Right hindlimb (tissue), 1 donor: ENCODE measurements at places on chromosomes 7 and 10.

- DNase-seq = no peak
Measured at GRCh38 chr7:80231707-80232106, 97.1 kb downstream of the GNAI1 start.

DNA sequence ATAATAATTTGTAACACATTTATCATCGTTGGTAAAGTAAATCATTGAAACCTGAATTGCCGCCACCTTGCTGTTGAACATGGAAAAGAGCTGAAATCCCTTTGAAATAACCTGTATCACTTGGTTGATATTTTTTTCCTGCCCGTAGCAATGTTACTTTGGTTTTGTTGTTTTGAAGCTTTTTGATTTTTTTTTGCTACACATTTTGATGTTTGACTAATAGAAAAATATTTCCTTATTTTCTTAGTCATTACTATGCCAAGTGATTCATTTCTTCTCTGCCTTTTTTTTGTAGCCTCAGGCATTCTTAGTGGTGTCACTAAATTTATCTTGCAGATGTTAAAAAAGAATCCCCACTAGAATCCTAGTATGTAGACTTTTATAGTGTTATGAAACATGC lies 235.1 kb upstream of the MEOX2 start:
- DNase-seq = no peak

- no peak for DNase-seq
Measured at GRCh38 chr10:6431861-6432260, 148.2 kb downstream of the PRKCQ start.

GRCh38 chr10:102280397-102281101 lies 35.2 kb downstream of the GBF1 start:
- DNase-seq = peak; percentile 87

DNA sequence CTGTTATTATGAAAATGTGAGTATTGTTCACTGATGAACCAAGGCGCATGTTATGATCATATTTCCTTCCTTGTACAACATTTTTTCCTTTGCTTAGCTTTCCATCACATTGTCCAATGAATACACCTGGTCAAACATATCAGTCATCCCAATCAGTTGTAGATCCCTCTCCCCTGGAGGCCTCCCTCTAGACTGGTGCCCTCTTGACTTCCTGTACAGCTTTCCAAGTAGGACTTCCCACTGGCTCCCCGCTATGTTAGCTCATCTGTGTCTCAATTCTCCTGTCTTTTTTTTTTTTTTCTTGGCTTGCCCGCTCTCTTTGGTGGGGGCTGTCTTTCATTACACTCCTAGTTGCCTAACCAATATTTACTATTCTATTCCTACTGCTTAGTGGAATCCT lies 214.2 kb upstream of the NPY start:
- DNase-seq = no peak

- no peak for DNase-seq
Measured at GRCh38 chr7:123797673-123798531, 47.1 kb upstream of the HYAL4 start.

DNA sequence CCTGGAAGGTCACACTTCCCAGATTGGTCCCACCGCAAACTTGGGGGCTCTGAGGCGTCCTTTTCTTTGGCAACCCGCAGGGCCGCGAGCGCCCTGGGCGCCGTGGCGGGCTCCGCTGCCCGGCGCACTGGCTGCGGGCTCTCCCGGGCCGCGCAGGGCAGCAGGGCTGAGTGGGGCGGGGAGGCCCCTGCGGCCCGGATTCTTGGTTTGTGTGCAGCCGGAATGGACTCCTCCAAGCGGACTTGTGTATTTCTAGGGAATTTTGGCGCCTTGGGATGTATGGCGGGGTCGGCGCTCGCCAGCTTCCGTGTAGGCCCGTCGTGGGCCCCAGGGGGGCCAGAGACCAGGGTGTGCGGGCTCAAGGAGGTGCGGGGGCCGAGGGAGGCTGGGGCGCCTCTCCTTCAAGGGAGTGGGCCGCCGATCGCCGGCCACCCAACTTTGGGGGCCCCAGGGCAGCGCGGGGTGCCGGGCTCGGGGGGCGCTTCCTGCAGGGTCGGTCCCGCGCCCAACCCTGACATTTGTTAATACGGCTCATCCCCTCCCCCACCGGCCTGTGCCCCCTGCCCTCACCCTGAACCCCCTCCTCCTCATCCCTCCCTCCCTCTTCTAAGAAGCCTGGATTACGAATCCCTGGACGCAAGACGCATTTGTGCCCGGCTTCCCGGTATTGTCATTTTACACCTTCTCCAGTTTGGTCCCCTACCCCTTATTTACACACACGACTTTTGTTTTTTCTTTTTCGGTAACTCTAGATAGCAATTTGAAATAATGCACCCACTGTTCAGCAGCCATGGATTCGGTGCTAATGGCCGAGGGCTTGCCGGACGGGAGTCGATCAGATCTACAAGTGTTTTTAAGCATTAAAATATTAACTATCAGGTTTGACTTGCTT lies 2.5 kb downstream of the TCF7L2 start:
- DNase-seq = no peak

DNA sequence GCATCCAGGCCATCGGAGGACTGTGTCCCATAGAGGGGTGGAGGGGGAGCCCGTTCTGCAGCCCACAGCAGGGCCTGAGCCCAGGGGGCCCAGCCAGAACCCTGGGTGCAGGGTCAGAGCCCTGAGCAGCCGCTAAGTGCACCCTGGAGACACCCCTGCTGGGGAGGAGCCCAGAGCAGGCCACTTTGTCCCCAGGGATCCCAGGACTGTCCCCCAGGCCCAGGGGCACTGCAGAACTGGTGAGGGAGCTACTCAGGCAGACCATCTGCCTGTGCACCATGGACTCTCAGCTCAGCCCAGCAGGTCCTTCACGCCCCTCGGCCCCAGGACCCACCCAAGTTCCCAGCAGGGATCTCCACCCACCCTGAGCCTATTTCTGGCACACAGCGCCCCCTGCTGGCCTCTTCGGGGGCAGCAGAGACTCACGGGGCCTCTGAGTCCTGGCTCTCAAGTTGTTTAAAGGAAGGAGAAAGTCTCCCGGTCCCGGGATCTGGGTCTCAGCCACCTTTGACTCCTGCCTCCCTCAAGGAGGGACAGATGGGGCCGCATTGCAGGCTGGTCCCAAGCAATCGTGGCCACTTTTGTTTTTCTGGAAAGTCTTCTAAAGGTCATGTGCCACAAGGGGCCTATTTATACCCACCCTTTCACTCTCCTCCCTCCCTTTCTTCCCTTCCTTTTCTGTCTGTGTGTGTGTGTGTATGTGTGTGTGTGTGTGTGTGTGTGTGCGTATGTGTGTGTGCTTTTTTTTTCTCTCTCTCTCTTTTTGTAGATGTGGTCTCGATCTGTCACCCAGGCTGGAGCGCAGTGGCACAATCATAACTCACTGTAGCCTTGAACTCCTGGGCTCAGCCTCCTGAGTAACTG lies 90.3 kb downstream of the MYL10 start:
- peak; percentile 71 for DNase-seq

- no peak for DNase-seq
Measured at GRCh38 chr10:62769574-62770242, 34.8 kb upstream of the ADO start.

GRCh38 chr10:130493021-130493420 lies 356.8 kb downstream of the GLRX3 start:
- DNase-seq = no peak

DNA sequence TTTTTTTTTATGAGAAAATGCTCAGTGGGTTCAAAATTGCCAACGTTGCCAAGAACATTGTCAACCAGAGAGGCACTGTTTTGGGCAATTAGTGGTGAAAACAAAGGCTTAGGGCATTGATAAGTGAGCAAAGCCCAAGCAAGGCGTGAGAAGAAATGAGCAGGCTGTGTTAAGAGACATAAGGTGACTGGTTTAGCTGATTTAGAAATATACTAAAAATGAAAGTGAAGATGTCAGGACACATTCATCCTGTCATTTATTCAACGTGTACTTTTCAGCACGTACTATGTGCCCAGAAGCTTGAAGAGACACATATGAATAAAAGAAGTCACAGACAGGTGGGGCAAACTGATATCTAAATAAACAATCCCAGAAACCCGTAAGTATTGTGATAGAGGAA lies 31.8 kb downstream of the AOAH start:
- no peak for DNase-seq

GRCh38 chr10:4541292-4541691 lies 284.7 kb upstream of the AKR1E2 start:
- no peak for DNase-seq

DNA sequence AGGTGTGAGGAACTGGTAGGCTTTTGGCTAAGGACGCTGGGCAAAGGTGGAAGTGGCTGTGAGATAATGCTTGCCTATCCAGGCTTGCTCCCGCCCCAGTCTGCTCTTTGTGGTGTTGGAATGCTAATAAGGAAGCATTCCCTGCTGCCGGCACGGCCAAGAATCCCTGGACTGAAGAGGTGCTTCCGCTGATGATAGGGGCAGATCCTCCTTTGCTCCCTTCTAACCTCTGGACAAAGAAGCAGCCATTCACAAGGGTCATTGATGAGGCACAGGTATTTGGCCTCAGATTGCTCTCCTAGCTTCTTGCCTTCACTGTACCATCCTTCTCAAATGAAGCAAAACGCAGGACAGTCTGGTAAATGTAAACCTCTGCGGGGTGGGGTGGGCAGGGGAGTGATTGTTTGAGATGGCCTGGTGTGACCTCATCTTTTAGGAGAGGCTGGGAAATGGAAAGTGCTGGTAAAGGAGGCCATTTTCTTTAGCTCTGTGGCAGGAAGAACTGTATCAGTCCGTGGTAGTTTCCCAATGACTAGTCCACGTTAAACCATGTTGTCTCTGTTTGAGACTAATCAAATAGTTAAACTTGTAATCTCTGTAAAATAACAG lies 1.7 kb downstream of the PGAM1 start:
- no peak for DNase-seq

DNA sequence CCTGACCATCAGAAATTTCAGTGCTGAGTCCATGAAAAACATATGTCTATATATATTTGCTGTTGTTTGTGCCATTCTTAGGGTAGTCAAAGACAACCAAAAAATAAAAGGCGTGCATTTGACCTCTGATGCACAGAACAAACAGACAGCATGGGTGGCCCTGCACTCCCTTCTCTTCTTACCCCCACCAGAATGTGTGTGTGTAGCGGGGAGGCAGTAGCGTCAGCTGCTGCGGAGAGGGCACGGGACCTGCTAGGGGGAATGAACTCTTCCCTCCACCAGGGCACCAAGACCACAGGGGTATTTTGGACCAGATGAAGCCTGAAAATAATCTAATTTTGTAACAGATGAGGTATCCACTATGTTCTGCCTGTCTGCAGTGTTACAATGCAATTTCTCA lies 277.7 kb upstream of the ZNF32 start:
- DNase-seq = peak; percentile 15

- DNase-seq = no peak
Measured at GRCh38 chr10:7218968-7219367, 191.9 kb downstream of the SFMBT2 start.

GRCh38 chr7:45161842-45162241 lies 4.3 kb downstream of the RAMP3 start:
- peak; percentile 12 for DNase-seq

- DNase-seq = no peak
Measured at GRCh38 chr10:493391-494148, 195.9 kb downstream of the DIP2C start.

GRCh38 chr10:57338823-57339558 lies 928.7 kb downstream of the IPMK start:
- no peak for DNase-seq

DNA sequence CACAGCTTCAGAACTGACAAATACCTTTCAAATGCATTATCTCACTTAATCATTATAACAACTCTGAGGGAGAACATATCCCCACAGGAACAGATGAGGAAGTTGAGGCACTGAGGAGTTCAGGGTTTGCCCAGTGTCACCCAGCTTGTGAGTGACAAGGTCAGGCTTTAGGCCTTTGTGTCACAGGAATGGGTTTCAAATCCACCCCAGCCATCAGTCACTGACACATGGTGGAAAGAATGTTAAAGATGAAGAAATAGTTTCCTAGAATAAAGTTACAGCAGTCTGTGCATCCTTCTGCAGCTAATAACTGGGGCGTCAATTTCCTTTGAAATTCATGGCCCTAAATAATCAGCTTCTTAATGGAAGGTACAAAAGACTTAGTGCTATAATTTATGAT lies 37.8 kb downstream of the SGCE start:
- DNase-seq = no peak

DNA sequence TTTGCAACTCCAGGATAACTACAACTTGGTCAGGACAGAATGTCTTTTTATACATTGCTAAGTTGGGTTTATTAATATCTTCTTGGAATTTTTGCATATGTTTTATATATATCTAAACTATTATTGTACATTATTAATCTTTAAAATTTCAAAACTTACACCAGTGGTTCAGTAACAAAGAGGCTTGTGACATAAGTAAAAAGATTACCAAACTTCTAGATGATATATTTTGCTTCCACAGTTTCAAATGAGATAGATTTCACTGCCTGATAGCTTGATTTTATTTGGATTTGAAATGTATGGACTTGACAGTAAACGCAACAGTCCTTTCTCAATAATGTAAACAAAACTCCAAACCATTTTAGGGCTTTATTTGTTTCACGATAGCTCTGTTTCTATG lies 701.2 kb upstream of the IGFBP3 start:
- no peak for DNase-seq

DNA sequence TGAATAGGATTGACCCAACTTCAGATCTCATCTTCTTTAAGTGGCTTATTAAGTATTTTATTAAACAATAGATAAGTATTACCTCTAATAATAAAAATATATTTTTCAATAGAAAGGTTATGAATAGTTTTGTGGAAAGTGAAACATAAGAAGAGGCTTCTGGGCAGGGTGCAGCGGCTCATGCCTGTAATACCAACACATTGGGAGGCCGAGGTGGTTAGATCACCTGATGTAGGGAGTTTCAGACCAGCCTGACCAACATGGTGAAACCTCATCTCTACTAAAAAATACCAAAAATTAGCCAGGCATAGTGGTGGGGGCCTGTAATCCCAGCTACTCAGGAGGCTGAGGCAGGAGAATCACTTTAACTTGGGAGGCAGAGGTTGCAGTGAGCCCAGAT lies 26.5 kb downstream of the GPR85 start:
- no peak for DNase-seq

GRCh38 chr10:56653289-56653688 lies 292.2 kb upstream of the ZWINT start:
- DNase-seq = no peak

DNA sequence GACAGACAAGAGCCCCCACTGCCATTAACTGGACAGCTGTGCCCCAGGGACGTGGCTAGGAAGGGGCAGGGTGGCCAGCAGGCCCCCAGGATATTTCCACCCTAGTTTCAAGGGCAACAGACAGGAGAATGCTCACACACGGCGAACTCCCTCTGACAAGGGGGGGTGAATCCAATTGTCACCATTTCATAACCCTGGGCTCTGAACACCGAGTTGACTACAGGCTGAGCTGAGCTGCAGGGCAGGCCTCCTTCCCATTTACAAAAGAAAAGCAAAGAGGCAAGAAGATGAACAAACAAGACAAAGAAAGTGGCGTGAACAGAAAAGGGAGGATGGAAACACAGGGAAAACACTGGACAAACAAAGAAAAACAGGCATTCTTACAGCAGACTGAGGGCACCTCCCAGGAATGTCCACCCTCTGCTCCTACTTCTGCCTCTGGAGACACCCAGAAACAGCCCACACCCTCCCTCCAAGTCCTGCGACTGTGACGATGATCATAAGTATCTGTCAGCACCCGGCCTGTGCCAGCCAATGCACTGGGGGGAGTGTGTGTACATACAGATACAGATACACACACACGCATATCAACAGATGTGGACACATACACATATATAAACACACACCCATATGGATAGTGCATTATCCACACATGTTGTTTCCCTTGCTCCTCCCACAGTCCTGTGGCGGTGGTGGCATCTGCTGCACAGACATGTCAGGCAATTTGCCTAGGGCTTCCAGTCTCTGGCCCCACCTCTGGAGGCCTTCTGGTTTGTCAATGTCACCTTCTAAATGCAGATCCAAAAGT lies 66.2 kb downstream of the FAM53B start:
- no peak for DNase-seq

GRCh38 chr7:132466367-132466766 lies 109.9 kb downstream of the PLXNA4 start:
- no peak for DNase-seq
